ENCODE measurements at places on chromosomes 12 and 14.

GRCh38 chr14:88064841-88065240, 59.9 kb downstream of the GPR65 start:
- no peak for DNase-seq

- no peak for DNase-seq
Measured at GRCh38 chr14:93868165-93868564, 59.0 kb upstream of the FAM181A start.

- DNase-seq, result no peak
Measured at GRCh38 chr14:68262567-68262966, 443.0 kb downstream of the RAD51B start.

GRCh38 chr14:63853831-63854293, 1.1 kb downstream of the SYNE2 start:
- DNase-seq, result peak; percentile 33

DNA sequence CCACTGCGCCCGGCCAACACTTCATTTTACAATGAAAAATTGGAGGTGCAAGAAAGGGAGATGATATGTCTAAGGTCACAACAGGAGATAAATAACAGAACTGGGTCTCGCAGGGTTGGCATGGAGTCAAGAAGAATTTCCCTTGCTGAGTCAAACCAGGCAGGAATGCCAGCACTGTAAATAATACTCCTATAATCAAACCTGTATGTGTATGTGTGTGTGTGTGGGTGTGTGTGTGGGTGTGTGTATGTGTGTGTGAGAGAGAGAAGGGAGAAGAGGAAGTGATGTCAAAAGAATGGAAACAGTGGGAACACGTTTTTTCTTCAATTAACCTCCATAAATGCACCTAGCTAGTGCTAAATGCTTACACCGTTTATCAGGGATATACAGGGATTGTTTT, 70.4 kb downstream of the TMEM116 start:
- no peak for DNase-seq

DNA sequence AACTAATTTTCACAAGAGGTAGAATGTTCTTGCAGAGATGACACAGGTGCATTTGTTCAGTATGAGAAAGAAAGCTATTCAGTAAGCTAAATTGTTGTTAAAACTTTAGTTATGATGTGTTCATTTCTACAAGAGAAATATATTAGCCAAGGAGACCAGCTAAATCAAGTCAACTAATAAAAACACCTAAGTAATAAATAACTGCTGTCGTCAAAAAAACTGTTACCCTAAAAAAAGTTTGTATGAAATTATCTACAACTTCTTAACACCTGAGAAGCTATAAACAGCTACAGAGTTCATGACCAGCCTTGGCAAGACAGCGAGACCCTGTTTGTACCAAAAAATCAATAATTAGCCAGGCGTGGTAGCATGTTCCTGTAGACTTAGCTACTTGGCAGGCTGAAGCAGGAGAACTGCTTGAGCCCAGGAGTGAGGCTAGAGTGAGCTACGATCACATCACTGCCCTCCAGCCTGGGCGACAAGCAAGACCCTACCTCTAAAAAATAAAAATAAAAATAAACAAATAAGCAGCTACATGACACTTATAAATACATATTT, 67.6 kb upstream of the AP4S1 start:
- DNase-seq, result no peak

- DNase-seq, result no peak
Measured at GRCh38 chr12:43309959-43310358, 242.0 kb downstream of the ADAMTS20 start.

- no peak for DNase-seq
Measured at GRCh38 chr12:96500693-96501092, 11.3 kb downstream of the CFAP54 start.

GRCh38 chr12:54622463-54623183, 12.1 kb downstream of the LACRT start:
- no peak for DNase-seq

DNA sequence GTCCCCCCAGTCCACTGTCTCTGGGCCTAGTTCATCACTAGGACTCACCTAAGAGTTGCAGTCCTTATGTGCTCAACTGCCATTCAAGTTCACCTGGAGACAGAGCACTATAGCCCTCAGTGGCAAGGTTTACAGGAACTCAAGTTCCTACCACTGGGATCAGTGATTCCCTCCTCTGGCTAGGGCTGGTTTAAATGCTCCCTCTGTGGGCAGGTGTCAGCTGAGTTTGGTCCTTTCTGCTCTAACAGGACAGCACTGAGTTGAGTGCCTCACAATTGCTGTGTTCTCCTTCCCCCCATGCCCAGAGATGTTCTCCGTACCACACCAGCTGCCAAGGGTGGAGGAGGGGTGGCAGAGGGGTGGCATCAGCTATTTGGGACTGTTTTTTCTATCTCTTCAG, 20.8 kb upstream of the SAV1 start:
- no peak for DNase-seq

DNA sequence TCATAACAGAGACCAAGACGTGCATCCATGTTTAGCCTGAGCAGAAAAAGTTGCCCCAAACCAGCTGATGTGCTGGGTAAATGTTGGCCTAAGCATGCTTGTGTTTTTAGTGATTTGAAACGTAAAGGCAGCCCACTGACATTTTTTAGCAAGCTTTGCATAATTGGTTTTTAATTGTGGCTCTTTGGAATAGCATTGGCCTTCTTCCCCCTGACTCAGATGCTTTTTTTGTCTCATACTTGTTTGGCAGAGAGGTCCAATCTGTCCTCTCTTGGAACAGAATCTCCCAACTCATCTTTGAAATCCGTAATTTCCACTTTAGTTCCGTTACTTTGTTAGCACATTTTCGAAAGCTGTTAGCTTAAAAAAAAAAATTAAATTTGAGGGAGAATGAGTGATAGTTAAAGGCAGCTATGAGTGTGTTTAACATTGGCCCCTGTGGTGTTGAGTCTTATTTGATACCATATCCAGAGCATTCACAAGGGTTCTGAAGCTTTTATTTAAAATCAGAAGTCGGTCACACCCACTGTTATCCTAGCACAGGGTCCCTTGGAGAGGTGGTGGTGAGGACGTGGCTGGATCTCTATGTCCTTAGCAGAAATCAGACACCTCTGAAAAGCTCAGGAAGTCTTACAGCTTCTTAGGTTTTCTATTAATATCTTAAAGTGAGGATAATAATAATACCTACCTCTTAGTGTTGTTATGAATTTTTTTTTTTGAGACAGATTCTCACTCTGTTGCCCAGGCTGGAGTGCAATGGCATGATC, 15.6 kb downstream of the JDP2 start:
- DNase-seq, result no peak

DNA sequence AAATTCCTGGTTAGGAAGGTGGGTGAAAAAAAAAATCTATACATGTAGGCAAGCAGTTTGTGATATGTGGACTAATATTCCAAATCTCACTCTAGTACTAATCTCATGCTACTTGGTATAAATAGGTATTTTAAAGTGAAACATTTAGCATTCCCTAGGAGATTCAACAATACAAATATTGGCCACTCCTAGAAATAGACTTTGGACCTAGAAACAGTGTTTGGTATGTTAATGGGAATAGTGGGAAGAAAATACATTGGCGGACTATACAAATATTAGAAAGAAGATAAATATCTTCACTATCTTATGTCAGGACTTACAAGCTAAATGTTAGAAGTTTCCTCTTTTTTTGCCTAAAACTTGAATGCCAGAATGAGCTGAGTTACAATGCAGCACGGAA, 28.2 kb downstream of the HIGD1C start:
- no peak for DNase-seq

- DNase-seq, result no peak
Measured at GRCh38 chr12:9721394-9722092, 11.4 kb downstream of the CLECL1 start.

GRCh38 chr14:92456215-92457015, 57.2 kb upstream of the RIN3 start:
- DNase-seq, result no peak

DNA sequence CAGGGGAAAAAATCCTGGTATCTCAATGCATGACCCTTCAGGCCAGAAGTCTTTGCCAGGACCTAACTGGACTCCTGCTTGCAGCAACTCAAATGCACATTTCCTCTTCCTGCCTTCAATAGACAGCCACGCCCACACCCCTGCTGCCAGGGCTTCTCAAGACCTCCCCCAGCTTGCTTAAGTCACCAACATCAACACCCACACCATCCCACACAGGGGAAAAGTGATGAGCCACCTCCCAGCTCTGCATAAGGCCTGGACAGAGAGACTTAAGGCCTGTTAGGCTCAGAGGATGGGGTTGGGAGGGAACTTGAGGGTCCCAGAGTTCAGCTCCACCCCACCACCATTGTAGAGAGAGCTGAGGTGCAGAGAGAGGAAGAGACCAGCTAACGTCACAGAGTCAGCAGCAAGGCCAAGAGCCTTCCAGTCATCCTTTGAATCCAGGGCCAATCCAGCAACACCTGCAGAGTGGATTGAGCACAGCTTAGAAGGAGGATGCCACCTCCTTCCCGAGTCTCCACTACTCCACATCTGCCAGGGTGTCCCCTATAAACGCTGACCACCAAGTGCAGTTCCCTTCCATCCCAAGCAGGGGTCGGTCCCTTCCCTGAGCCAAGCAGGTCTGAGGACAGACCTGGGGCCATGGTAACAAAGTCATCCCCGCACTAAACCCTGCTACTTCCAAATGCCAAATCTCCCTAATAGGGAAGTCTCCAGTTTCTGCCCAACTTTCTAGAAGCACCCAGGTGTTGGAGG, 50.0 kb downstream of the KDM2B start:
- peak; percentile 34 for DNase-seq

DNA sequence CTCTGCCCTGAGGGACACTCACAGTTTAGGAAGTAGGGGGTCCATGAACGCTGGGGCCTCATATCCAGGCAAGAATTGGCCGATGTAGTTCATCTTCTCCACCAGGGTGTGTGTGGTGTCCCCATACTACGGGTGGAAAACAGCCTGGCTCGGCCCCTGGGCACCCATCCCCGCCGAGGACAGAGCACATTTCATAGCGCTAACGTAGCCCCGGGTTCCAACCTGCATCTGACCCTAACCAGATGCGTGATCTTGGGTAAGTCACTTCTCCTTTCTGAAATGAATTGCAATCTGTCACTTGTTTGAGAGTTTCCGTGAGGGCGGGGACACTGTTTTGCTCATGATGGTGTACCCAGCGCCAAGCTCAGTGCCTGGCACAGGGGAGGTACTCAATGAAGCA, 9.0 kb downstream of the HPD start:
- no peak for DNase-seq

DNA sequence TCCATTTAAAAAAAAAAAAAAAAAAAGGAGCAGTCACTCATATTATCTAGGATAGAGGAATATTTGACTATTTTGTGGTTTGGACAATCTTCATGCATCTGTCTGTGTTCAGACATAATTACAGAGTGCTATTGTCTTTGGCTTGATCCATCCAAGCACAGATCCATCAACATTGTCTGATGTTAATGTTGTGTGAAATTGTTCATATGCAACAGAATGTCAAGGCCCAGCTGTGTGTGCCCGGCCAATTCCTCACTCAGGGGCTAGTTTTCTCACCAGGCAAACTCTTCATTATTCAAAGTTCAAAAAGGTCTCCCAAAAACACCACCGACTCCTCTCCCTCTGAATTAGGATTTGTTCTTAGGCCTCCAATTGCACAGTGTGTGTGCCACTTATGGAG, 324.9 kb upstream of the TMTC1 start:
- no peak for DNase-seq

DNA sequence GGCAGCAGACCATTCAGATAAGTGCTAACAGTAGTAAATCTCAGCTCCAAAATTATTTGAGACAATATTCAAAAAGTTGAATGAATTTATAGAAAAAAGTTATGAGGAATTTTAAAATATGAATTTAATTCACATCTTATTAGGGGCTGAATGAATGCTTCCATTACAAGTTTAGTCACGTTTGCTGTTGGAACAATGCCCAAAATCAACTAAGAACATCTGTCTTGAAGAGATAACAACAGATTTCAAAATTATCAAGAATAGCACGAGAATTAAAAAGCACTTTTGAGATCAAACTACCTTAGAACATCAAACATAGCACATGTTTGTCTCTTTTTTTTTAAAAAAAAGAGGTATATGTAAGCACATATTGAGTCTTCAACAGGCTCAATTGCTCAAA, 115.4 kb upstream of the PPFIA2 start:
- no peak for DNase-seq

DNA sequence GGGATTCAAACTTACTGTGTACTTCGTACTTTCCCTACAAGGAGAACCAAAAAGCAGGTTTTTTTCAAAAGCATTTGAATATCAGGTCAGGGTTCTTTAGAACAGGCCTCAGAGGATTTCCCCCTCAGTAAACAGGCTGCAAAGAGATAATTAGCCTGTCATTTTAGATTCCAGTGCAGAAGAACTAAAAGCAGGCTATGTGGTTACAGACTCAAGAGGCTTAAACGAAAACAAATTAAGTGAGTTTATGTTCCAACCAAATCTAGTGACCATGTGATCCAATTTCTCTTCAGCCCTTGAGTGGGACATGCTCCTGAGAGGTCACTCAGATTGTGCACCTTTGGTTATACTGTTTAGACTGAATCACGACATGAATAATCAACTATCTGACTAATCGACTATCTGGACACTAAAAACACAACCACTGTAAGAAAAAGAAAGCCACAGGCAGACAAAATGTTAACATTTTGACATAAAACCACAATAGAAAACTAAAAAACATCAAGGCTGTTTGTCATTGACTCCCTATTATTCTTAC, 4.5 kb downstream of the TMED8 start:
- DNase-seq, result no peak

DNA sequence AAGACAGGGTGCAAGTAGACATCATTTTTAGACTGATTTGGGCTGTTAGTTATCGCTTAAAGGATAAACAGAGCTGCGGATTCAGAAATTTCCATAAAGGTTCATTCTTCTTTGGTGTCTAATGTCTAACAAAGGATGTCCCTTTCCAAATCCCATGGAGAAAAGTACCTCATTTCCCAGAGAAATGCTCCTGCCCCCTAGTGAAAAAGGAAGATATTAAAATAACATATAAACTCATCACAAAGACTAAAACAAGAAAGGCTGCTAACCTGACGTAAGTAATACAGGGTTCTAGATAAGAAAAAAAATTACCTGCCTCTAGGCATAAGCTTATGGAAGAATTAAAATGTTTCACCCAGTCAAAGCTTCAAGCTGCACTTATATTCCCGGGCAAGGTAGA, 22.8 kb downstream of the ARMH4 start:
- no peak for DNase-seq

DNA sequence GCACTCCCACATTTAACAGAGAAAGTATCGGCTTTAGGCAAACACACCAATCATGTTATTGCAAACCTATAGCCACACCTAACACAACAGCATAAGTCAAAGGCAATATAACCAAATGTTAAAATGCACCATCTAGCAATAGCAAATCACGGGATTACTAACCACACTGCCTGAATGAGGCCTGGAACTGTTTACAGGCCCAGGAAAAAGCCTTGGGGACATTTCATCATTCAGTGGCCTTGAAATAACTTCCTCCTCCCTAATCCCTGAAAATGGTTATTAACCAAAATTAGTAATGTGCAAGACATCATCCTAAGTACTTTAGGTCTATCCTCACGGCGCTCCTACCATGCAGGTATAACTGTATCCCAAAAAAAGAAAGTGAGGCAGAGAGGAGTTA, 2.3 kb downstream of the GALC start:
- no peak for DNase-seq
